IMR-90 (cell line): ENCODE measurements at places on chromosomes 5 and 9. TPM values are rescaled to one million over a fixed set of nuclear protein-coding genes. Genes with fewer than 3 reads are reported as not detected.

Gene SPINK5
- not detected in 2 replicates for total RNA-seq

GRCh38 chr9:114034661-114035062 lies 43.4 kb downstream of the AMBP start:
- no peak for DNase-seq

Gene GDA
- not detected in 2 replicates for total RNA-seq

DNA sequence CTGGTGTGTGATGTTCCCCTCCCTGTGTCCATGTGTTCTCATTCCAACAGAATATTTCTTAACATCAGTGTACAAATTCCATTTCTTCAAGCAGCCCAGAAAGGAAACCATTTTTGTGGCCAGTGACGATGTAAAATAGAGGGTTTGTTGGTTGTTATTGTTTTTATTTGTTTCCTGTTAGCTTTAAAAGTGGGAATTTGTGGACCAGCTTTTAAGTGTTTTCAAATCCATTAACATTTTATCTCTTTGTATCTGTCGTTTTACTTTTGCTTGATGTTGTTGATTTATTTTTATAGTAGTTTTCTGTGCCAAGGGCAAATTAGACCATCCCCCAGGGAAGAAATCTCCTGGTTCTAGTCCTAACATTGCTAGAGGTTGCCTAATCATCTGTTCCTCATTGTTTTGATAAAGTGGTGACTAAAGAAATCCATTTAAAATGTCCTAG lies 100.0 kb downstream of the GDNF start:
- DNase-seq: peak; percentile 61

GRCh38 chr9:127067603-127068220 lies 54.7 kb downstream of the ANGPTL2 start:
- DNase-seq: no peak

GRCh38 chr5:78591972-78592700 lies 56.4 kb downstream of the LHFPL2 start:
- no peak for DNase-seq

Gene IL9
- total RNA-seq: not detected in 2 replicates

DNA sequence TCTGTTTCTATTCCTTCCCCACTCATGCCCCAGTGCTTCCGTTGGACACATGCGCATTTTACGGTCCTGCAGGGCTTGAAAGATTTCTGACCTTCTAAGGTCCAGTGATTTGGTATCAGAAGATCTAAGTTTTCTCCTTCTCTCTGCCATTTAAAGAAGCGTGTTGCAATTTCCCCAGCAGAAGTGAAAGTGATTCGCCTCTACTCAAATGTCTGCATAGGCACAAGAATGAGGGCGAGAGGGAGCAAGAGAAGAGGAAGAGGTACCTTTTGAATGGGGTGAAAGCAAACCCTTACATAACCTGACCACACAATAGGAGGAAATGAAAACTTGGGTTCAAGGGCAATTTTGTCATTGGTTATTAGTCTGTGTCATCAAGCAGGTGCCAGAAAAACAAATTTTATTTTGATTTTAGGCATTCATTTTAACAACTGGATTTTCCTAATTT lies 31.7 kb upstream of the NR3C1 start:
- DNase-seq: peak; percentile 30
